ENCODE measurements at places on chromosomes 4 and X.

GRCh38 chr4:75710246-75710645 is 14.1 kb upstream of the USO1 start:
- no peak for DNase-seq

GRCh38 chr4:141058591-141059512 is 74.4 kb downstream of the RNF150 start:
- no peak for DNase-seq

DNA sequence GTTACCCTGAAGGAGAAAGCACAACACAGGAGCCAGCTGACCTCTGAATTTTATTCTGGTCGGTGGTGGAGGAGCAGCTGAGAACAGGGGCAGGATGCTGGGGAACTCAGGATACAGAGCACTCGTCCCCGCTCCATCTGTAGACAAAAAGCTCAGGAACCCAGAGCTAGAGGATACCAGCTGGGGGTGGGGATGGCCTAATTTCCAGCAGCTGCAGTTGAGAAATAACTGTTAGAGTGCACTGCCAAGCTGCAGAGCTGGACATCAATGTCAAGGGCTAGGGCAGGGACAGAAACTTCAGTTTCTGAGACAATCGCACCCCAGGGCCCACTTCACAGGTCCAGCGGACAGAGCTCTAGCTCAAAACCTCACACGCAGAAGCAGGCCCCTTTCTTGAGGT is 122.1 kb upstream of the GUCY1A1 start:
- DNase-seq = no peak

- DNase-seq = no peak
These were observed 56.9 kb downstream of the KDR start for GRCh38 chr4:55068522-55068921.

GRCh38 chrX:99051639-99052038 is 1358.4 kb downstream of the PCDH19 start:
- DNase-seq = no peak

- DNase-seq = peak; percentile 59
These were observed 46.4 kb upstream of the SPRY1 start for GRCh38 chr4:123350191-123350544.

- no peak for DNase-seq
These were observed 229.9 kb upstream of the CPEB2 start for GRCh38 chr4:14772388-14772787.

DNA sequence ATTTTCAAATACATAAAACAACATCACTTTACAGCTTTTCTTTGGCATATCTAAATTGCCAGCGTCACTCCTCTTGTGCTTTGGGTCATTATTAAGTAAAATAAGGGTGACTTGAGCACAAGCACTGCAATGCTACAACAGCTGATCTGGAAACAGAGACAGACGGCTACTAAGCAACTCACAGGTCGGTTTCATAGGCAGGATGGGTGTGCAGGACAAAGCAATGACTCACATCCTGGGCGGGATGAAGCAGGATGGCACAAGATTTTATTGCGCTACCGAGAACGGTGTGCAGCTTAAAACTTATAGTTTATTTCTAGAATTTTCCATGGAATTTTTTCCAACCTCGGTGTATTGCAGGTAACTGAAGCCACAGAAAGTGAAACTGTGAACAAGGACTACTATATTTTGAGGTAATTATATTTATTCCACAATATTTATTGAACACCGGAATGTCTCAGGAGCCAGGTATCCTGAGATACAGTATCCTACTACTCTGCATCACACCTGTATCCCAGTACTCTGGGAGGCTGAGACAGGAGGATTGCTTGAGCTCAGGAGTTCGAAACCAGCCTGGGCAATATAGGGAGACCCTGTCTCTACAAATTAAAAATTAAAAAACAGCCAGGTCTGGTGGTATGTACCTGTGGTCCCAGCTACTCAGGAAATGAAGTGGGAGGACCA is 215.5 kb downstream of the APBB2 start:
- no peak for DNase-seq

DNA sequence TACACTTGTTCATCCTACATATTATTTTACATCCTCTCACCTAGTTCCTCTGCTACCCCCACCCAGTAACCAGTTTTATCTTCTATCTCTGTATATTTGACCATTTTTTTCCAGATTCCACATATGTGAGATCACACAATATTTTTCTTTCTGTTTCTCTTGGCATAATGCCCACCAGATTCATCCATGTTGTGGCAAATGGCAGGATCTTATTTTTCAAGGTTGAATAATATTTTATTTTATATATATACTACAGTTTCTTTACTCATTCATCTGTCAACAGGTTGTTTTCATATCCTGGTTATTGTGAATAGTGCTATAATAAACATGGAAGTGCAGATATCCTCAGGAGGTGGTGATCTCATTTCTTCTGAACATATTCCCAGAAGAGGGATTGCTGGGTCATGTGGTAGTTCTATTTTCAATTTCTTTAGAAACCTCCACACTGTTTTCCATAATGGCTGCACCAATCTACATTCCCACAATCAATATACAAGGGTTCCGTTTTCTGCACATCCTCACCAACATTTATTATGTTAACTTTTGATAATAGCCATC is 48.2 kb downstream of the THAP9 start:
- DNase-seq = no peak

DNA sequence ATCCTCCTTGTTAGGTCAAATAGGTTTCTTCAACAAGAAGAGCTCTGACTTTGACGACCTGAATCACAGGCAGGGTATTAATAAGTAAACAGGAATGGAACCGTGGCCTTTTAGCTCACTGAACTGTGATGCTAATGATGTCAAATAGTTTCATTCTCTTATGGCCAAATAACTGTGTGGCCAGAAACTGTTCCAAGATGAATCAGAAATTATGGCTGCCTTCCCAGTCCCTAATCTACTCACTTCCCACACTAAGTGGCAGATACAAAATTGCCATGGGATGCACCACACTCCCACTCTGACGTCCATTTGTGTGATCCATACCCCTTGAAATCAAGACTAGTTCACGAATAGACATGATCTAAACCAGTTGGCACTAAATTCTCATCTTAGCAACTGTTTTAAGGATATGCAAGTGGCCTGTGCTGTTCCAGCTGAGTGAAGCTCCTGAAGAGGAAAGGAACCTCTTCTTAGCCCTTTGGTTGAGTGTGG is 455.4 kb downstream of the IL15 start:
- no peak for DNase-seq

DNA sequence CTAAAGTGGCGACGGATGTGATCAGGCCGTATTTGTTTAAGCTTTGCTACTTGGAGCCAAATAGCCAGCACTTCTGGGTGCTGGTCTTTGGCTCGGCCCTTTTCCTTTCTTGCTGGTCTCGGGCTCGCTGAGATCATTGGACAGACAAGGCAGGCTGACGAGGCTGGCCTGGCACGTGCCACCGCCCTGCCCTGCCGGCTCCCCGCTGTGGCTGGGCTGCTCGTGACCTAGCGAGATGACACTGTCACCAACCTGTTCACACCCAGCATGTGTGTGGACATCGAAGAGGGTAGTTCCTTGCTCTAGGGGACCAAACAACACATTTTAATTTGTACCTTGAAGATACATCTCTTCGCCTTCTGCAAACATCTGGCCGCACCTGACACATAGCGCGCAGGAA is 98.0 kb downstream of the ABLIM2 start:
- DNase-seq = no peak

GRCh38 chrX:44143061-44143602 is 169.9 kb upstream of the NDP start:
- DNase-seq = no peak

- peak; percentile 22 for DNase-seq
These were observed 1.3 kb downstream of the NEXMIF start for GRCh38 chrX:74923942-74924448.

GRCh38 chrX:124223524-124223923 is 108.9 kb upstream of the TEX13D start:
- DNase-seq = no peak

- peak; percentile 32 for DNase-seq
These were observed 35.3 kb upstream of the WAS start for GRCh38 chrX:48648336-48648751.

DNA sequence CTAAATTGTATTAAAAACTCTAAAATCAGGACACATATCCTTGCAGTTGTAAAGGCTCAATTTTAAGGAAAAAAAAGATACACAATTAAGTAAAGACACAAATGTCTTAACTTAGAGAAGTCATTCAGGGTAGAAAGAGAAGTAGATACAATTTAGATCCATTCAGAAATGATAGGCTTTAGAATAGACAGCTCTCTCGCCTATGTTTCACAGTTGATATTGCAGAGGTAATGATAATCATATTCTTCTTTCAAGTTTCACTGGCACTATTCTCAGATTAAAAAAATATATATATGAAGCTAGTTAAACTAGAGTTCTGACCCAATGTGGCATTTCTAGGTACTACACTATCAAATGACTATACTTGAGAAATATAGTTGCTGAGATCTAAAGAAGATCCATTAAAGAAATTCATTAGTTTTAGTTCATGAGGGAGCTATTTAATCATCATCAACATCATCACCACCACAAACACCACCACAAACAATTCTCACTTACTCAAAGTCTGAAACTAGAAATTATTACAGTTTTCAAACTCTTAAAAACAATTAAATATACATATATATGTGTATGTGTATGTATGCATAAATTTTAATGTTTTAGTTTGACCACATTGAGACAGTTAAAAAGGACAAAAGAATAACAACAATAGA is 93.1 kb downstream of the ANTXR2 start:
- DNase-seq = no peak

- no peak for DNase-seq
These were observed 67.6 kb upstream of the TMEM150C start for GRCh38 chr4:82629238-82630000.

GRCh38 chrX:13064599-13065143 is 20.3 kb upstream of the FAM9C start:
- DNase-seq = no peak

- no peak for DNase-seq
These were observed 56.8 kb downstream of the HMGB2 start for GRCh38 chr4:173277340-173277739.

DNA sequence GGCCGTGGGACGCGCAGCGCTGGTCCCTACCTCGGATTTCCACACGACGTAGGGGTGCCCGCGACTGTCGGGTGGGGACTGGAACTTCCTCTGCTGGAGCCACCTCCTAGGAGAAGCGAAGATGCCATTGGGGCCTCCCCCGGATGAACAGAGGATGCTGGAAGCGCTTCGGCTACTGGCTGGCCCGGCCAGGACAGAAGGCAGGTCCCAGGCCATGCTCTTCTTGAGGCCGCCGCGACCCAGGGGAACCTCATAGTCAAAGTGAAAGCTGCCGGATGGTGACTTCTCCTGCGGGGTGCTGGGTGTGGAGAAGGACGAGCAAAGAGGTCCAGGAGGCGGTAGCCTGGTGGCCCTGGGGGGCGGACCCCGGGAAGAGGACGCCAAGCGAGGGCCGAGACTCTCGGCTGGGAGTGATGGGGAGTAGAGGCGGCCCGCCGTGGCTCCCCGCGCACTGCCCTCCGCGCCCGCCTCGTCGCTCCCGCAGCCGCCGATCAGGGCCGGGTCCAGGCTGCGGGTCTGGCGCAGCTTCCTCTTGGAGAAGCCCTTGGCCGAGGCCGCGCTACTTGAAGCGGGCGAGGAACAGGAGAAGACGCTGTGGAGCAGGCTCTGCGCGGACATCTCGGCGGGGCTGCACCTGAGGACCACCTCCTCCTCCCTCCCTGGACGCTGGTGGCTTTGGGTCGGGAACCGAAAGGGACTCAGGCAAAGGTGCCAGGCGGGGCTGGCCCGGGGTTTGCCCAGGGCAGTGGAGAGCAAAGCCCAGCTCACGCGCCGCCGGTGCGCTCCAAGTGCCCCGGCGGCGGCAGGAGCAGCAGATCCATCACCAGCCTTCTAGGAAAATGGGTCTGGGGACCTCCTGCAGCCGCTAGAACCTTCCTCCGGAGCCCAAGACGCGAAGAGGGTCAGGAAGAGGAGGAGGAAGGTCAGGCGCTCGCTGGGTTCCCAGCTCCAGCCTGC is 1.2 kb downstream of the ARHGAP6 start:
- peak; percentile 8 for DNase-seq

GRCh38 chrX:136130931-136131833 is 16.2 kb upstream of the FHL1 start:
- DNase-seq = no peak

GRCh38 chr4:180141734-180142133 is 2101.5 kb upstream of the TENM3 start:
- no peak for DNase-seq

DNA sequence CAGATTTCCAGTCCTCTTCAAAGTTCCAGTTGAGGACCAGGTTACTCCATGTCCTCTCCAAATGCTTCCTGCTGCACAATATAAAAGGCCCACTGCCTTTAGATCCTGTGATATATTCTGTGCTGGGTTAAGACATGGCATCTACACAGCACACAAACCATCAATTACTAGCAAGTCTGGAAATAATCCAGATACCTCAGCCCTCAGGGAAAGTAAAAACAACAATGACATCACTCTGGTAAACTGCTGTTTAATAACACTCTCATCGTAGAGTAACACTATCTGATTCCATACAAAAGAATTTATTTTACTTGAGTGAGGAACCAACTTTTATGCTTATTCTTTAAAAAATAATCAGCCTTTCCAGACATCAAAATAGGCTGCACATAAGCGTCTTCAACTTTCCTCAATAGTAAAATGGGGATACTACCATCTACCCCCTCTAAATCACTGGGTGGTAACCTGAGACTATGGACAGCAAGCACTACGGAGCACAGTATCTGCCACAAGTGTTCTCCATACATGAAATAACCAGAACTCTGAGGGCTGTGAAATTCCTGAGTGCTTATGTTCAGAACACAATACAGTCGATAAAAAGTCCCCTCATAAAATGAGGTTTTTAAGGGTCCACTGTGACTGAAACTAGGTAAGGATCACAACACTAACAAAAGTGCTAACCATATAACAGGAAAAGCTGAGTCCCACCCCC is 53.4 kb downstream of the ABCG2 start:
- no peak for DNase-seq

DNA sequence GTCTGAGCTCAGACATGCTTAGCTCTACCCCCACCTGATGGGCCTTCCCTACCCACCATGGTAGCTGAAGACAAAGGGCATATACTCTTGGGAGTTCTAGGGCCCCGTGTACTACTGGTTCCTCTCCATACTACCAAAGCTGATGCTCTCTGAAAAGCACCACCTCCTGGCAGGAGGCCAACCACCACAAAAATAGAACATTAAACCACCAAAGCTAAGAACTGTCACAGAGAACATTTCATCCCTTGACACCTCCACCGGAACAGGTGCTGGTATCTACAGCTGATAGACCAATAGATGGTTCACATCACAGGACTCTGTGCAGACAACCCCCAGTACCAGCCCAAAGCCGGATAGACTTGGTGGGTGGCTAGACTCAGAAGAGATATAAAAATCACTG is 13.4 kb downstream of the EDA2R start:
- DNase-seq = no peak

GRCh38 chr4:34181891-34182290 is 2062.4 kb downstream of the ARAP2 start:
- no peak for DNase-seq

- DNase-seq = no peak
These were observed 7.5 kb downstream of the CHM start for GRCh38 chrX:86039625-86040568.

DNA sequence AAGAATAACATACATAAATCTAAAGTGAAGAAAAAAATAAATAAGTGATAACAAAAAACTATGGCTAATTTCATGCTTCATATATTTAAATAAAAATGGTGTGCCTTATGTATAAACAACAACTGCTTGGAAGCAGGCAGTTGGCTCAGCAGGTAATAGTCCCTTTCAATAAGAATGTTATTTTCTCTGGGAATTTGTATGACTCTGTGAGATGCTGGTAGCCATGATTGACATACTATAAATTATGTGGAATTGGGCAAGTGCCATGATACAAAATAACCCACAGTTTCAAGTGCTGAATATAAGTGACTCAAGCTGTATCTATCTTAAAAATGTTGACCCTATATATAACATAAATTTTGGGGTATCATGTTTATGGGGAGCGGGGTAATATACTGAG is 546.5 kb downstream of the SPOCK3 start:
- DNase-seq = no peak

All from iPS-NIHi11 (cell line).